EH (cell line): ENCODE measurements at places on chromosomes 3 and 15.

GRCh38 chr15:75693501-75694240, 19.0 kb downstream of the CSPG4 start:
- DNase-seq = peak; percentile 82

GRCh38 chr3:102810937-102811336, 376.1 kb downstream of the ZPLD1 start:
- DNase-seq = no peak

- DNase-seq = peak; percentile 70
Observed at GRCh38 chr3:113832477-113833164, 6.0 kb upstream of the GRAMD1C start.

- DNase-seq = no peak
Observed at GRCh38 chr15:85642065-85642692, 152.5 kb downstream of the KLHL25 start.
